Stomach (tissue), 19 donors: ENCODE measurements at places on chromosomes 2 and 18. TPM values are rescaled to one million over a fixed set of nuclear protein-coding genes. Genes with fewer than 3 reads are reported as not detected.

CD8B2 gene
- total RNA-seq, result not detected

NCKAP5 gene
- total RNA-seq, result 0.58 TPM

LOXHD1 gene
- total RNA-seq, result not detected

POTEJ gene
- total RNA-seq, result 0.87 TPM

KLHL30 gene
- not detected for total RNA-seq

LAMA3 gene
- 41.5 TPM for total RNA-seq

SERPINB13 gene
- total RNA-seq, result not detected

EGR4 gene
- not detected for total RNA-seq

NT5C1B gene
- not detected for total RNA-seq

CDH20 gene
- not detected for total RNA-seq

TMEM169 gene
- 0.55 TPM for total RNA-seq

- H3K4me3 ChIP-seq, result no peak overlapping the region
- no peaks in the 10 kb centered on the region for H3K36me3 ChIP-seq
- DNase-seq, result no peak
- peaks cover 40% of the 10 kb centered on the region for H3K4me1 ChIP-seq
- H3K27me3 ChIP-seq, result no peaks in the 10 kb centered on the region
- H3K27ac ChIP-seq, result no peak overlapping the region
Measured at GRCh38 chr2:235549735-235550377, 56.0 kb downstream of the AGAP1 start.

DNA sequence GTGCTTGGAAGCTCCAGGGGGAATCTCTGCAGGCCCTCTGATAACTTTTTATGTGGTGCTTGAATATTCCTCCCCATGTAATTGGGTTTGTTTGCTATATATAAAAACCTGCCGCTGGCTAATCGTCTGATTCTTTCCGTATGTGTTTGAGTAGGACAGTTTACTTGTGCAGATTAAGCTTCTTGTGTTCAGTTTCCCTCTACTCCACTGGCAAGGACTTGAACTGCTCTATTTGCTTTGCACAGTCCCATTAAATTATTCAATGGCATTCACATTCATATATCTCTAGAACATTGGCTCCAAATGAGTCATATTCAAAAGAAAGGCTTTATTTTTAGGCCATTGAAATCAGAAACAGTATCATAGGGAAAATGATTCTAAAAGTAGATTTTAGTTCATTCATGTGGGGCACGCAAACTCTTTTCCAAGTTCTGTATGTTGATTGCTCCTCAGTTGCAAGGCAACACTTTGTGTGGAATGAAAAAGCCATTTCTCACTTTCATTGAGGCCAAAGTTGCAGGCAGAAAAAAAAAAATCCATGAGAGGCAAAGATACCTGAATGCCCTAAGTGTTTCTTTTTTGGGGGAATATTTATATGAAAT, 1682.3 kb upstream of the PIK3C3 start:
- H3K27ac ChIP-seq, result no peak overlapping the region
- no peak overlapping the region for H3K4me3 ChIP-seq
- no peak for DNase-seq
- no peaks in the 10 kb centered on the region for H3K36me3 ChIP-seq

GRCh38 chr18:67211646-67212045, 304.9 kb downstream of the DSEL start:
- H3K4me3 ChIP-seq, result no peak overlapping the region
- DNase-seq, result no peak
- no peaks in the 10 kb centered on the region for H3K4me1 ChIP-seq
- no peak overlapping the region for H3K27ac ChIP-seq

DNA sequence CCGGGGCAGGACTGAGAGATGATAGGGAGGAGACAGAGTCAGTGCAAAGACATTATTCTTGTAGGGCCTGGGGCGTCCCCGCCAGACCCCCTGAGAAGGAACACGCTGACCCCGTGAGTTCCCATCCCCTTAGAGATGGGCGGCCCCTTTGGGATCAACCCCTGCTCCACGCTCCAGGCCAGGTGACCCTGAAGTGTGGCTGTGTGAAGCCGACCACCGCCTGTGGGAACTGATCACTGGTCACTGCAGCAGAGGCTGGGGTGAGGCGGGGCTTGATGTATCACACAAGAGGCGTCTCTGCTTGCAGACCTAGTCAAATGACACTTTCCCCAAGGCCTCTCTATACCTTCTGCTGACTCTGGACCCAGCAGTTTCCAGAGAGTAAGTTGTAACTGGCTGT, 157.4 kb upstream of the TWIST2 start:
- peaks cover 10% of the 10 kb centered on the region for H3K4me1 ChIP-seq
- H3K27me3 ChIP-seq, result no peaks in the 10 kb centered on the region
- no peak overlapping the region for H3K4me3 ChIP-seq
- no peak overlapping the region for H3K27ac ChIP-seq
- H3K36me3 ChIP-seq, result no peaks in the 10 kb centered on the region

DNA sequence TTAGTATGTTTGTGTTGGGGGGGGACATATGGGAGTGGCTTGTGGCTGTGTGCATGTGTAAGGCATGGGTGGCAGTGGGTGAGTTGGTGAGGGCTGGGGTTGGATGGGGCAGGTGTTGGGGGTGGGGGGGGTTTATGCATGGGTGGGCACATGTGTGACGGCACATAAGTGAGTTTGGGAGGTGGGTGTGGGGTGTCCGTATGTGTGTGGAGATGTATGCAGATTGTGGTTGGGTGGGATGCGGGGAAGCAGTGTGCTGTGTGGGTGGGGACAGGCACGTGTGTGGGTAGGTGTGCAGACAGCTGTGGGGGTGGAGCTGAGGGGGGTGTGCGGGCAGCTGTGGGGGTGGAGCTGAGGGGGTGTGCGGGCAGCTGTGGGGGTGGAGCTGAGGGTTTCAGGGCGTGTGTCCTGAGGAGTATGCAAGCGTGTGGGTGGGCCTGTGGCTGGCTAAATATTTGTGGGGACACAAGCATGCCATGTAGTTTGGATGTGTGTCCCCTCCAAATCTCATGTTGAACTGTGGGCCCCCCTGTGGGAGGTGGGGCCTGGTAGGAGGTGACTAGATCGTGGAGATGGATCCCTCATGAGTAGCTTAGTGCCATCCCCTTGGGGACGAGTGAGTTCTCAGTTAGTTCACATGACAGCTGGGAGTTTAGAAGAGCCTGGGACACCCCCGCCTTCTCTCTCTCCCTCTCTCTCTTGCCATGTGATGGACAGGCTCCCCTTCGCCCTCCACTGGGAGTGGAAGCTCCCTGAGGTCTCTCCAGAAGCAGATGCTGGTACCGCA, 59.4 kb downstream of the ANKMY1 start:
- H3K4me3 ChIP-seq, result no peak overlapping the region
- H3K36me3 ChIP-seq, result no peaks in the 10 kb centered on the region
- H3K27ac ChIP-seq, result no peak overlapping the region
- no peak for DNase-seq
- no peaks in the 10 kb centered on the region for H3K4me1 ChIP-seq
- no peaks in the 10 kb centered on the region for H3K27me3 ChIP-seq

GRCh38 chr2:6325616-6326015, 540.1 kb downstream of the CMPK2 start:
- no peak for DNase-seq
- H3K36me3 ChIP-seq, result no peaks in the 10 kb centered on the region
- H3K27me3 ChIP-seq, result no peaks in the 10 kb centered on the region
- no peak overlapping the region for H3K4me3 ChIP-seq
- H3K4me1 ChIP-seq, result no peaks in the 10 kb centered on the region

- no peak overlapping the region for H3K27ac ChIP-seq
- H3K27me3 ChIP-seq, result no peaks in the 10 kb centered on the region
- H3K36me3 ChIP-seq, result no peaks in the 10 kb centered on the region
- DNase-seq, result no peak
Measured at GRCh38 chr2:58289029-58289428, 47.9 kb upstream of the FANCL start.

DNA sequence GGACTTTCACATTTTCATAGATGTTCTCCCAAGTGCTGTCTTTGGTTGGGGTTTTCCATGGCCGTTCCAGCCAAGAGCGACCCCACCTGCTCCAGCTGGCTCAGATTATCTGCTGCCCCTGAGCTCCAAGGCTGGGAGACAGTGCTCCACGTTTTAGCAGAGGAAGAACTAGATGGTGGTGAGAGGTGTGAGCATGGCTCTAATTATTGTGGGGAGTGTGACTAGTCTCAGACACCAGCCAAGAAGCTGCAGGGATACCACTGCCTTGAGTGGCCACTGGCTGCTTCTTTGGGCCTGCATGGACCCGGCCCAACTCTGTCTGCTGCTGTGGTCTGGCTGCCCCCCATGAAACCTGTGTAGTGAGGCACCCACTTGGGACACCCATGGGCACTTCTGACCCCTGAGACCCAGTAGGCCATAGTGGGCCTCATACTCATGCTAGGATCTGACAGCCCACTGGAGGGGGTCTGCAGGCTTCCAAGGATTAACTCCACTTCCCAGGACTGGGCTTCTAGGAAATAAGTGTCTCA, 2.8 kb upstream of the NCL start:
- no peak overlapping the region for H3K27ac ChIP-seq
- DNase-seq, result no peak
- H3K27me3 ChIP-seq, result no peaks in the 10 kb centered on the region
- peaks cover 25% of the 10 kb centered on the region for H3K4me1 ChIP-seq

GRCh38 chr18:32019251-32019948, 775 bp downstream of the RNF125 start:
- no peaks in the 10 kb centered on the region for H3K36me3 ChIP-seq
- DNase-seq, result peak; percentile 78
- peak overlapping the region; percentile 60 for H3K4me3 ChIP-seq
- peak overlapping the region; percentile 83 for H3K27ac ChIP-seq
- peaks cover 5% of the 10 kb centered on the region for H3K4me1 ChIP-seq
- H3K27me3 ChIP-seq, result no peaks in the 10 kb centered on the region

DNA sequence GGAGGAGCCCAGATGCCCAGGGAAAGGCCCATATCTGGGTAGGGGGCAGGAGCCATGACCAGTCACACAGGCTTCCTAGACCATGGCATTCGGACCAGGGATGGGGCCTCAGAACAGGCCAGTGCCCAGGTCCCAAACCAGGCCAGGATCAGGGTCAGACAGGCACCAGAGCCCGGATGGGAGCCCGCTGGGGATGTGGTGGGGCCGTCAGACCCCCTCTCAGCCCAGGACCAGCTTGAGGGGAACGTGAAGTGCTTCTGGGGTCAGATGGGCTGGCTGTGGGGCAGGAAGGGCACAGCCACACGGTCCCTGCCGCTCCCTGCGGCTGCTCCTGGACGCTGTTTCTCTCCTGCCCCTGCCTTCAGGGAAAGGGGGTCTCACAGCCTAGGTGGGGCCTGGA, 39.1 kb downstream of the SNED1 start:
- H3K27me3 ChIP-seq, result no peaks in the 10 kb centered on the region
- H3K4me3 ChIP-seq, result no peak overlapping the region
- H3K27ac ChIP-seq, result no peak overlapping the region

- peak overlapping the region; percentile 96 for H3K27ac ChIP-seq
- H3K27me3 ChIP-seq, result peaks cover 3% of the 10 kb centered on the region
- DNase-seq, result peak; percentile 69
- no peak overlapping the region for H3K4me3 ChIP-seq
- H3K4me1 ChIP-seq, result peaks cover 44% of the 10 kb centered on the region
Measured at GRCh38 chr2:202038471-202039277, 5.0 kb downstream of the FZD7 start.

DNA sequence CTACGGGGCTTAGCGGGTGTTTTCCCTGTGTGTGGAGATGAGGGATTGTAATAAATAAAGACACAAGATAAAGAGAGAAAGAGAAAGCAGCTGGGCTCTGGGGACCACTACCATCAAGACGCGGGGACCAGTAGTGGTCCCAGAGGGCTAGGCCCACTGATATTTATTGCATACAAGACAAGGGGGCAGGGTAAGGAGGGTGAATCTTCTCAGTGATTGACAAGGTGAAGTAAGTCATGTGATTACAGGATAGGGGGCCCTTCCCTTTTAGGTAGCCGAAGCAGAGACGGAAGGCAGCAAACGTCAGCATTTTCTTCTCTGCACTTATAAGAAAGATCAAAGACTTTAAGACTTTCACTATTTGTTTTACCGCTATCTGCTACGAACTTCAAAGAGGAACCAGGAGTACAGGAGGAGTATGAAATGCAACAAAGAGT, 4.5 kb upstream of the GAL3ST2 start:
- H3K27me3 ChIP-seq, result peaks cover 66% of the 10 kb centered on the region
- H3K4me1 ChIP-seq, result peaks cover 36% of the 10 kb centered on the region
- H3K4me3 ChIP-seq, result no peak overlapping the region
- H3K36me3 ChIP-seq, result peaks cover 15% of the 10 kb centered on the region
- H3K27ac ChIP-seq, result no peak overlapping the region
- DNase-seq, result no peak

DNA sequence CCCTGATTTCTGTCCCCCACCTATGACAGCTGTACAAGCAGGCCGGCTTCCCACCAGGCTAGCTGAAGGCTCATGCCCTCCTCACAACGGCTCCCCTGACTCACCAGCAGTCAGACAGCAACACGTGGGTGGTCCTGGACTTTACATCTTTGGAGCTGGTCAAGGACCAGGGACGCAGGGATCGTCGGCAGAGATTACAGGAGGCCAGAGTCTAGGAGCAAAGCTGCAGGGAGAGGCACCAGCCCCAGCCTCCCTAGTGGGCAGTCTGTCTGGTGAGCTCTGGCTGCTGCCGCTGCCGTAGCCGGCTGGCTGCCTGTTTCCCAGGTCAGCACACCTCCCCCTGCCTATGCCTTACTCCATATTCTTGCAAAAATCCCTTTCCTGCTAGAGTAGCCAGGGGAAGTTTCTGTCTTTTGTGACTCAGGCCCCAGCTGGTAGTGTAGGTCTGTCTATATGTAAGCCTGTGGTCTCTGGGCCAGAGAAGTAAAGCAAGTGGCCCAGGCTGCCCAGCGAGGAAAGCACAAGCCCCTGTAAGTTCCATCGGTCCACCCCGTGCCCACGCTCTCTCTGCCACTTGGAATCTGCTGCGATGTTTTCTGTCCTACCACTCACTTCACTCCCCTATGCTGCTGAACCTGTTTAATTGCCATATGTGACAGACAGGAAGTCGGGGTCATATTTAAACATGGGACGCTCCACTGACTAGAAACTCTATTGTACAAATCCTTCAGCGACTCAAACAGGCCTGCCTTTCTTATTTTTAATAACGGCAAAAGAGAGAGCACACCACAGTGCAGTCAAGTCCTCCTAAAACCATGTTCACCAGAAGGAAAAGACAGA, 2.4 kb upstream of the ARHGEF4 start:
- DNase-seq, result no peak
- H3K27ac ChIP-seq, result no peak overlapping the region
- peaks cover 39% of the 10 kb centered on the region for H3K27me3 ChIP-seq
- no peaks in the 10 kb centered on the region for H3K36me3 ChIP-seq
- H3K4me3 ChIP-seq, result no peak overlapping the region

GRCh38 chr2:105917688-105918087, 173.0 kb downstream of the NCK2 start:
- no peaks in the 10 kb centered on the region for H3K36me3 ChIP-seq
- no peaks in the 10 kb centered on the region for H3K27me3 ChIP-seq
- H3K4me3 ChIP-seq, result no peak overlapping the region
- no peak overlapping the region for H3K27ac ChIP-seq

DNA sequence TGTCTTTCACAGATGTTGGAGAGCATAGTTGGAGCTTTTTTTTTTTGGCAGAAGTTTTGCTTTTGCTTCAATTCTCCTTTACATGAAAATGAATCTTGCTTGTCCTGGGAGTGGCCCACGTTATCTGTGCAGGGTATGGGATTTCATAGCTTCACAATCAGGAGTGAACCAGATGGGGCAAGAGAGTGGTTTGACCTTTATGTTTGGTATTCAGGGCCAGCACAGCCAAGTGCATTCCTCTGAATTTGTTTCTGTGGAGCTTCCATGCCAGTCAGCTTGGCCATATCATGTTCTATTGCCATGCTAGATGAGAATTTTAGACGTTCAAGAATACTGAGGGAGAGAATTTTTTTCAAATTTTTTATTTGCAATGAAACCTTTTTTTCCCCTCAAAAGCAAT, 116.6 kb downstream of the PRPF40A start:
- no peak overlapping the region for H3K4me3 ChIP-seq
- H3K36me3 ChIP-seq, result no peaks in the 10 kb centered on the region
- no peak overlapping the region for H3K27ac ChIP-seq
- DNase-seq, result no peak
- no peaks in the 10 kb centered on the region for H3K4me1 ChIP-seq
- no peaks in the 10 kb centered on the region for H3K27me3 ChIP-seq
